ENCODE measurements at places on chromosomes 6 and 20.
A peak's percentile ranks its signal among the peaks of the same experiment; 100 is the strongest.

GRCh38 chr20:54068495-54068894 lies 1.9 kb downstream of the BCAS1 start:
- DNase-seq, result no peak

- DNase-seq, result no peak
Measured at GRCh38 chr6:40391086-40391485, 196.1 kb downstream of the LRFN2 start.

- DNase-seq, result no peak
Measured at GRCh38 chr6:14240411-14241166, 123.0 kb downstream of the CD83 start.

DNA sequence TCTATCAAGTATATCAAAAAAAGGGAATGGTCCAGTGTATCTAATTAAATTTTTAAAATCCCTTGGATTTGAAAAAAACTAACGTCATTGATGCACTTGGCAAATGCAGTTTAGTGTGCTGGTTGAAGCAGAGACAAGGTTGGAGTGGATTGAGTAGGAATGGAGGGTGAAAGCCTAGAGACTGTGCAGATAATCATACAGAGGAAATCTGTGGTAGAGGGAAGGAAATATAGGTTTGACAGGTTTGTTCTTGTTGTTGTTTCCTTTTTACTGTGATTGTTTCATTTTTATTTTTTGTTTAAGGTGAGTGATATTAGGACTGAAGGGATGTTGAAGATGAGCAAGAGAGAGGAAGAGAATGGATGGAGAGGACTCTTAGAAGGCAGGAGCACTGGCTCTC lies 29.0 kb upstream of the L3MBTL3 start:
- no peak for DNase-seq

DNA sequence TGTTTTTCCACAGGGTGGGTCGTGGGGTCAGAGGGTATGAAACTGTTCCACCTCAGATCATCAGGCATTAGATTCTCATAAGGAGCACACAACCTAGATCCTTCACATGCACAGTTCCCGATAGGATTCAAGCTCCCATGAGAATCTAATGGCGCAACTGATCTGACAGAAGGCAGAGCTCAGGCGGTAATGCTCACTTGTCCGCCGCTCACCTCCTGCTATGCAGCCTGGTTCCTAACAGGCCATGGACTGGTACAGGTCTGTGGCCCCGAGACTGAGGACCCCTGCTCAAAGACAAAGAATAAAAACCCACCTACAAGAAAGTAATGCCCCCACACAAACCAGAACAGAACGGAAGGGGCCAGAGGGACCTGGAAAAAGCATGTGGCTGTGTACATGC lies 76.1 kb upstream of the SNX9 start:
- no peak for DNase-seq

GRCh38 chr20:51271931-51272330 lies 249.0 kb upstream of the KCNG1 start:
- no peak for DNase-seq

DNA sequence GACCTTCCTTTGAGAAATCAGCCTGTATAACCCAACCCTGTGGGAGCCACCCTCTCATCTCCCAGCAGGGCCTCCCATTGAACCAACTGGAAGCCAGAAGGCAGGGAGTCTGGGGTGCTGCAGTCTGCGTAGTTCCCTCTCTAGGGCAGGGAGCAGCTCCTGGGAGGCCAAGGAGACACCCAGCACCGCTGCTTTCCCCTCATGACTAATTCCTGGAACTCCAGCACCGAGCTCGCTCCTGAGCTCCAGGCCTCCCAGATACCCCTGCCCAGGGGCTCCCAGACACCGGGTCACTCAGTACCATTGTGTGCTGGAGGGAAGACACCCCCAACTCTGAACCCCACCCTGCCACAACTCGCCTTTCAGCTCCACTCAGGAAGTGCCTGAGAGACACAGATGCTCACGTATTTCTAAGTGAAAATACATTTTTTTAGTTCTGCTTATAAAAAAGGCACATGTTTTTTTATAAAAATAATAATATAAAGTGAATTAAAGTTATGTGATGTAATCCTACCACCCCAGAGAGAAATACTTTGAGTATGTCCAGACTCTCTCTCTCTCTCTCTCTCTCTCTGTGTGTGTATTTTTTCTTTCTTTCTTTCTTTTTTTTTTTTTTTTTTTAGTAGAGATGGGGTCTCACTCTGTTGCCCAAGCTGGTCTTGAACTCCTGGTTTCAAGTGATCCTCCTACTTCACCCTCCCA lies 17.5 kb downstream of the PIM1 start:
- no peak for DNase-seq

- DNase-seq, result no peak
Measured at GRCh38 chr6:73870907-73871306, 174.9 kb downstream of the CD109 start.

GRCh38 chr6:44003345-44004061 lies 123.7 kb downstream of the MRPL14 start:
- DNase-seq, result peak; percentile 48

DNA sequence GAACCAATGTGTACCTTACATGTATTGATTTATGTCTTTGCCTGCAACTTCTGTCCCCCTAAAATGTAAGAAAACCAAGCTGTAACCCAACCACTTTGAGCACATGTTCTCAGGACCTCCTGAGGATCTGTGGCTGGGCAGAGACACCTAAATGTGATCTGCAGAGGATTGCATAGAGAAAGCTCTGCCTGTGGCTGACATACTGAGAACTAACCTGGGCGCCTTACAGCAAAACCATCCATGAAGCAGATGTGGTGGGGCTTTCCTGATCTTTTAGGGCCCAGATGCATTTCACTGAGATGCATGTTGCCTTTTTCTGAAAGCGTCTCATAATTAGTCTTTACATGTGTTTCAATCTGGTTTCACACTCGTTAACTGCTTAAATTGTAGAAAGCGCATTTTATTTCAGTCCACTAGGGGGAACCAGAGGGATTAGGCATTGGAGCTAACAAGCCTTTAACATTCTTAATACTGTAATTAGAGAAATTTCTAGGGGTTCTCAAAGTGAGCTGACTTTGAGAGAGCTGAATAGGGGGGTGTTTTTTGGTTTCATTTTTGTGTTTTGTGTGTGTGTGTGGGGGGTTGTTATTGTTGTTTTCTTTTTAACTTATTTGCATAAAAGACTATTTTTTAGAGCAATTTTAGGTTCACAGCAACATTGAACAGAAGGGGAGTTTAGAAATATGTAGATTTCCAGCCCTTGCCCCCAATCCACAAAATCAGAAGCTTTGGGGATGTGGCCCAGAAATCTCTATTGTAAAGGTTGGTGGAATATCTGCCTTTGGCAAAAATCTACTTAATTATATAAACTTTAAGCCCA lies 50.9 kb upstream of the FAM184A start:
- DNase-seq, result peak; percentile 77
